ENCODE measurements at places on chromosomes 11 and 22.
A peak's percentile ranks its signal among the peaks of the same experiment; 100 is the strongest.

DNA sequence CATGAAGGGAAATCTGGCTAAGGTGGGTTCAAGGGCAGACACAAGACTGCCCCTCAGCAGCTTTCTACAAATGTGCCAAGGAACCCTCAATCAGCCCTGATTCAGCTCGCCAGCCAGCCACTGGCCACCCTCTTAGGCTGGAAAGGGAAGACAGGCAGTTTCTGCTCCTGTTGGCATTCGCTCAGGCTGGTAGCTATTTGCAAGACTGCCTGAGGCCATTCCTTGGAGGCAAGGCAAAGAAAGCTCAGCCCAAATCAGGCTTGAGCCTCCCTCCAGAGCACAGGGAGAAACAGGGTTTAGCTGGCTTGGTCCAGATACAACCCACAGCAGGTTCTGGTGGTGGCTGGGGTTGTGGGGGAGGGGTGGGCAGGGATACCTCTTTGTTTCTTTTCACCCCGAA lies 19.2 kb downstream of the TP53I11 start:
- no peak for DNase-seq

GRCh38 chr11:61297746-61298145 lies 2.6 kb upstream of the VWCE start:
- peak; percentile 60 for DNase-seq

DNA sequence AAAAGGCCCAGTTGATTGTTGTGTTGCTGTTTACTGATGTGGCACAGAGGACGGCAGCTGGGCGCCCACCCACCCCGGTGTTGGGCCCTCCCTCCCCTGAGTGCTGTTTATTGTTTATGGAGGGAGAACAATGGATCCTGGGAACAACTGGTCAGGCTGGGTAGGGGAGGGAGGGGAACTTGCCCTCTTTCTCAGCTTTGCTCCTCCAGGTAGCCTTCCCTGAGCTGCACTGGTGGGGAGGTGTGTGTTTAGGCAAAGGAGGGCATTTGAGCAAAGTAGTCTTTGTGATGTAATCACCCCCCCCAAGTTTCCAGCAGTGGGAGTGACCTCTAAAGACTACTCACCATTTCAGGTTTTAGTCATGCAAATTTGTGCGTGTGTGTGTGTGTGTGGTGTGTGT lies 1035.3 kb downstream of the NTM start:
- no peak for DNase-seq

DNA sequence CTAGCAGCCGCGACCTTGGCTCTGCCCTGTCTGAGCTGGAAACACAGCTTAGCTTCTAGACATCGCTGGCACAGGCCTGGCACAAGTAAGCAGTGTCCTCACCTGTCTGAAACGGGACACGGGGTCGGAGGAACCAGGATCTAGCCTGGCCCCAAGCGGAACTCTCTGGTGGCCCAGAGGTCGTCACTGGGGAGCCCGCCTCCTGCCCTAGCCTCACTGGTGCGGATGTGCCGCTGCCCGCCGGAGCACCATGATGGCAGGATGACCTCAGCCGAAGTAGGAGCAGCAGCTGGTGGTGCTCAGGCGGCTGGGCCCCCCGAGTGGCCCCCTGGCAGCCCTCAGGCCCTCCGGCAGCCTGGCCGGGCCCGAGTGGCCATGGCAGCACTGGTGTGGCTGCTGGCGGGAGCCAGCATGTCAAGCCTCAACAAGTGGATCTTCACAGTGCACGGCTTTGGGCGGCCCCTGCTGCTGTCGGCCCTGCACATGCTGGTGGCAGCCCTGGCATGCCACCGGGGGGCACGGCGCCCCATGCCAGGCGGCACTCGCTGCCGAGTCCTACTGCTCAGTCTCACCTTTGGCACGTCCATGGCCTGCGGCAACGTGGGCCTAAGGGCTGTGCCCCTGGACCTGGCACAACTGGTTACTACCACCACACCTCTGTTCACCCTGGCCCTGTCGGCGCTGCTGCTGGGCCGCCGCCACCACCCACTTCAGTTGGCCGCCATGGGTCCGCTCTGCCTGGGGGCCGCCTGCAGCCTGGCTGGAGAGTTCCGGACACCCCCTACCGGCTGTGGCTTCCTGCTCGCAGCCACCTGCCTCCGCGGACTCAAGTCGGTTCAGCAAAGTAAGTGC lies 871 bp downstream of the SLC35E4 start:
- DNase-seq: no peak

- DNase-seq: no peak
Measured at GRCh38 chr22:47098121-47098520, 335.7 kb downstream of the TBC1D22A start.

- DNase-seq: no peak
Measured at GRCh38 chr22:16854631-16855030, 29.4 kb upstream of the XKR3 start.
